HTR-8/SVneo (cell line): ENCODE measurements at places on chromosomes 1 and 21.

DNA sequence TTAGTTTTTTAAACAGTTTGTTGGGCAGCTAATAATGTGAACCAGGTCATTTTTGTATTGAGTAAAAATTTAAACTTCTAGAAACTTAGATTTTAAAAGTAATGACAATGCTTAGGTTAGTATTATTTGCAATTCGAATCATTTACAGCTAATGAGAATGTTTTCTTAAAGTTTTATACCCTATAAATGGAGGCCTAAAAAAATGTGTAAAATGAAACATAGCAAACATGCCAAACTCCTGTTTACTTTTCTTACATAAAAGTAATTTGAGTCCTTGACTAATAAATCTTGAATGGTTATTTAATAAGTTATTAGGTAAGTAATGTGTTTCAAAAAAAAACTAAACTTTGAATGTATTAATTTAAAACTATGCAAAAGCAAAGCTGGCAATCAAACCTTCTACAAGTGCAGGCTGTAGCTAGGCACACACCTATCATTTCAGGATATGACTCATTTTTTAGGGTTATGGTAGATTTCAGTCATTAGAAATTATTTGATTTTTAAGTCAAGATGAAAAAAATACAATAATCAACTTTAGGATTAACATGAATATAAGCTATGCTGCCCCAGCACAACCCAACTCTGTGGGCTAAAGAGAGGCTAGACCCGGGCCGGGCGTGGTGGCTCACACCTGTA lies 41.5 kb downstream of the CLSTN1 start:
- no peak for DNase-seq

DNA sequence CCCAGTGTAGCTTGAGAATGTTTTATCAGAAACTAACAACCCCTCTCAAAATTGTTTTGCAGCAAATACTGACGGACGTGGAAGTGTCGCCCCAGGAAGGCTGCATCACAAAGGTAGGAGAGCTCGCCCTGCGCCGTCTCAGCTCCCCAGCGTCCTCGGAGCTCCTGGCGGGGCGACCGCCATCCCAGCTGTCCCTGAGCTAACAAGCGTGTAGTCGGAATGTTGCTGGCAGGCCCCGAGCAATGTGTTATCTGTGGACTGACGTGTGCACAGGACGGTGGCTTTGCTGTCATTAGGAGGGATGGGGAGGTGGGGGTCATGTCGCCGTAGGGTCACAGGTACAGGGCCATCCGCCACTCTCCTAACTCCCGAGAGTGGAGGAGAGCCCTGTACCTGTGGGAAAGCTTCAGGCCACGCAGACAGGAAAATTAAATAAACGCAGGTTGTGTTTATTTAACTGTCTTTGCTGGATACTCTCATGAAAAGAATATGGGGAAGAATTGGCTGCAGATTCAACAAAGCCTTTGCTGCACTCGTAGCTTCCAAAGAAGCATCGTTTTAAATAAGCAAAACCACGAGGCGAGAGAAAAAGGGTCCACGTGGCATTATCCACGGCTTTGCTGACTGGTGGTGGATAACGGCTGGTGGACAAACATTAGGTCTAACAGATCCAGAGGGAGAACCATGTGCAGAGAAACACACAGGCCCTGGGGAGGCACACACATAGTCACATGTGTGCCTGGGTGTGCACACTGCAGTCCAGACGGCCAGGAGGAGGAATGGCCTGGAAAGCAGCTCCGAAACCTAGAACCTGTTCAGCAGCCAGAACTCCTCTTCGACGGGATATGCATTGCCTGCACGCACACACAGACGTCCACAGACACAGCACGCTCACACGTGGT lies 175.3 kb downstream of the PRDM16 start:
- DNase-seq, result no peak

DNA sequence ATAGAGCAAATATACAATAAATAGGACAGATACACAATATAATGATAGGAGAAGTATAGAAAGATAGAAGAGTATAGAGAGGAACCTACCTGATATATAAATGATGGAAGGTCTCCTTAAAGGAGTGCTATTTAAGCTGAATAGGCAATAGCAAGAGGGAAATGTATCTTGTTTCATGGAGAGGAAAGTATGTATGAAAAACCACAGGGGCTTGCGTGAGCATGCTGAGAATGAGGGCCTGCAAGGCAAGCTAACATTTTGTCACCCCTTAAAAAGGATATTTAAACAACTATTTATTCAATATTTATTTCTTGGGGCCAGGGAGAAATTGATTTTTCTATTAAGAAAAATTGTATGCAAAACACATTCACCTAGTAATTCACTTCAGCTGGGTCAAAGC lies 150.9 kb upstream of the ZRANB2 start:
- no peak for DNase-seq

GRCh38 chr1:7300893-7301663 lies 470.0 kb upstream of the VAMP3 start:
- DNase-seq, result peak; percentile 68

GRCh38 chr1:93700532-93701469 lies 19.2 kb upstream of the BCAR3 start:
- no peak for DNase-seq

- DNase-seq, result no peak
Measured at GRCh38 chr1:200363264-200363933, 46.4 kb downstream of the ZNF281 start.

GRCh38 chr1:47725992-47726855 lies 271.0 kb downstream of the TRABD2B start:
- DNase-seq, result peak; percentile 75

DNA sequence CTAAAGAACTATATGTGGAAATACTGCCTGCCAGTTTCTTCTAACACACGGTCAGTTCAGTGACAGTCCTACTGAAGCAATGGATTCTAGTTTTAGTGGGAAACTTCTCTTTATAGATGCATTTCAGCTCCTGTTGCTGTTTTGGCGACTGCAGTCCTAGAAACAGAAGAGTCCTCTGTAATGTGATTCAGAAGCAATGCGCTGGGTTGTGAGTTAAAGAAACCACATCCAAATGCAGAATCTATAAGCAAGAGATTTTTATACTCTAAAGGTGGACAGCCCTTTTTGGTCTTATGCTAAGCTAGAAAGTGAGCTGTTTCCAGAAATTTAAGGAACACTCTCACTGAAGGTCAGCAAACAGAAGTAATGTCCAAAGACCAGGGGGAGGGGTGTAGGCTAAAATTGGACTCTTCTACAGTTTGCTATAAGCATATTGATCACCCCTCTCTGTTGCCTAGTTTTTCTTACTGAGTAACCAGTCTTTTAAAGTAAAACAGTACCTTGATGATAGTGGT lies 30.8 kb downstream of the DUSP10 start:
- DNase-seq, result no peak

DNA sequence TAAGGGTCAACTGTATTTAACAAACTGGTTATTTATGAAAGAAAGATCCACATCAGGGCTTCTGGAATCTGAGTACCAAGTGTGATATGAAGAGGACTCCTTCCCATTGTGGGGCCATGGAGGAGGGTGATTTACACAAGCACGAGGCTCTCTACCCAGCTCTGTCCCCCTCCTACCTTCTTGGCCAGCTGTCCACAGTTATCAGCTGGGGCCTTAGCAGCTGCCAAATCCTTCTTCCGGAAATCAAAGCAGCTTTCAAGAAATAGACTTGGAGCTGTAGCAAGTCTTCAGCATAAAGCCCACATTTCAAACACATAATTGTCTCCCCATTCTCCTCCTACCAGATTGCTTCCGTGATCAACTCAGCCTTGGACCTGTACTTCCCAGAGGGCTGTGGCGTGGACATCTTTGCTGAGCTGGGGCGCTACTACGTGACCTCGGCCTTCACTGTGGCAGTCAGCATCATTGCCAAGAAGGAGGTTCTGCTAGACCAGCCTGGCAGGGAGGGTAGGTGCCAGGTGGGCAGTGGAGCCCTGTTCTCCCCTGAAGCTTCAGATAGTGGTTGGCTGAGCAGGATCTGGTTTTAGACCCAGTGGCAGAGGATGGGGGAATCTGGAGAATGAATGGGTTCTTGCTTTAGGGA lies 15.5 kb downstream of the AZIN2 start:
- no peak for DNase-seq

- DNase-seq, result no peak
Measured at GRCh38 chr1:154837034-154837671, 32.9 kb downstream of the KCNN3 start.

GRCh38 chr1:194975913-194976312 lies 1632.3 kb downstream of the KCNT2 start:
- DNase-seq, result no peak

DNA sequence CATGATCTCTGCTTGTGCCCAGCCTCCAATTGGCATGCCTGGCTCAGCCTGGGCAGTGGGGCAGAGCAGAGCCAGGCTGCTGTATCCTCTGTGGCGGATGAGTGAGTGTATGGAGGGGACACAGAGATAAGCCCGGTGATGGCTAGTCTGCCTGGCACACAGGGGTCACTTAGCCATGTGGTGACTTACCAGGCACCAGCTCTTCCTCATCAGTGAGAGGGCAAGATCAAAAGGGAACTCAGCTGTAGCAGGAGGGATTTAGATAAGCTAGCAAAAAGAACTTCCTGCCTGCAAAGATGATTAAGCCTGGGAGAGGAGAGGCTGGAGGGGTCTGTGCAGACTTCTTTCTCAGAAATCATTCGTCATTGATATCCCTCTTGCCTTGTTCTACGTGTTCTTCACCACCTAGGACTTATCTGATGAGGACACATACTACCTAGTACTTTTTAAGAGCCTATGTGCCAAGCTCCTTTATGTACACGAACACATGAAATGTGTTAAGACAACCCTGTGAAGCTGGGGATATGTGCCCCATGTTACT lies 7.9 kb downstream of the KIF21B start:
- no peak for DNase-seq

DNA sequence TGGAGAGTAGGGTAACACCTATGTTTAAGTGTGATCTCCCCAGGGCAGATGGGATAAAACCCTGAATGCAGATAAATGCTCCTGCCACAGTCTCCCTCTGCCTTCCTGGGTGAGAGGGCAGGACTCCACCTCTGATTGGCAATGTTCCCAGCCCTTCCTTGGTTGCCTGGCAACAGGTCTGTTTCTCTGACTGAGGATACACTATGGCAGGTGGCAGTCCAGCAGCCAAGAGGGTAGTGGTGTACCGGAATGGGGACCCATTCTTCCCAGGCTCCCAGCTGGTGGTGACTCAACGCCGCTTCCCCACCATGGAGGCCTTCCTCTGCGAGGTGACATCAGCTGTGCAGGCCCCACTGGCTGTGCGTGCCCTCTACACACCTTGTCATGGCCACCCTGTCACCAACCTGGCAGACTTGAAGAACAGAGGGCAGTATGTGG lies at the start of gene DCDC2B:
Gene DCDC2B (plus strand): TSS at position 199 of the 438 bp plus-strand sequence. CDS start 5 bp downstream, at position 204.
- no peak for DNase-seq

GRCh38 chr1:69271587-69272125 lies 296.1 kb upstream of the LRRC7 start:
- no peak for DNase-seq

GRCh38 chr1:165207853-165208515 lies 148.5 kb downstream of the LMX1A start:
- DNase-seq, result no peak

- DNase-seq, result no peak
Measured at GRCh38 chr1:12359359-12360133, 129.7 kb downstream of the VPS13D start.

DNA sequence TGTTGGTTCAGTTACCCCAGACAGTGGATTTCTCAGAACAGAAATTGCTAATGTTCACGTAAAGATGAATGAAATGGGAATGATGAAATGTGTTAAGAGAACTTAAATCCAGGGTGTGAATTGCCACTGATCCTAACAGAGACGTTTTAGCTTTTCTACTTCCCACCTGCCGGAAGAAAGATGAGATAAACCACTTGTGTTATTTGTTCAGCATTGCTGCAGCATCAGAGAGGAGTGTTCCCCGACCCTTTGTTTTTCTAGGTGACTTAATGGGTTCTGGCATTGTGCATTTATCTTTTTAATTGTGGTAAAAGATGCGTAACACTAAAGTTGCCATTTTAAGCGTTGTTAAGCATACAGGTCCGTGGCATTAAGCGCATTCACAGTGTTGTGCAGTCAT lies 122.3 kb downstream of the GALNT2 start:
- no peak for DNase-seq

DNA sequence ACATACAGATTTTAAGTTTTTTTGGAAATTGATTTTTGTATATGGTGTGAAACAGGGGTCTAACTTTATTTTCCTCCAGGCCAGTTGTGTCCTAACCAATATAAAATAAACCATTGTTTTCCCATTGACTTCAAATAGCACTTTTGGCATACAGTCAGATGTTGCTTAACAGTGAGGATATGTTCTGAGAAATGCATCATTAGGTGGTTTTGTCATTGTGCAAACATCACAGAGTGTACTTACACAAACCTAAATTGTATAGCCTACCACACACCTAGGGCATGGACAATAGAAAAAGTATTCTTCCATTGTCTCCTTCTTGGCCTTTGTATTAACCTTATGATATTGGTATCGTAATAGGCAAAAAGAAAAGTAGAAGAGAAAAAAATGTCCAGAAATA lies 37.4 kb upstream of the DISP1 start:
- no peak for DNase-seq

GRCh38 chr1:200625381-200625824 lies 4.9 kb upstream of the KIF14 start:
- DNase-seq, result peak; percentile 21

- DNase-seq, result no peak
Measured at GRCh38 chr1:17207046-17207445, 2.1 kb downstream of the PADI1 start.

- DNase-seq, result no peak
Measured at GRCh38 chr21:32312976-32313375, 14.3 kb downstream of the MRAP start.

GRCh38 chr1:90417126-90417525 lies 300.0 kb downstream of the BARHL2 start:
- no peak for DNase-seq

GRCh38 chr1:239772446-239772845 lies 319.2 kb upstream of the FMN2 start:
- no peak for DNase-seq

GRCh38 chr1:201686714-201687455 lies 142.1 kb upstream of the IPO9 start:
- no peak for DNase-seq

DNA sequence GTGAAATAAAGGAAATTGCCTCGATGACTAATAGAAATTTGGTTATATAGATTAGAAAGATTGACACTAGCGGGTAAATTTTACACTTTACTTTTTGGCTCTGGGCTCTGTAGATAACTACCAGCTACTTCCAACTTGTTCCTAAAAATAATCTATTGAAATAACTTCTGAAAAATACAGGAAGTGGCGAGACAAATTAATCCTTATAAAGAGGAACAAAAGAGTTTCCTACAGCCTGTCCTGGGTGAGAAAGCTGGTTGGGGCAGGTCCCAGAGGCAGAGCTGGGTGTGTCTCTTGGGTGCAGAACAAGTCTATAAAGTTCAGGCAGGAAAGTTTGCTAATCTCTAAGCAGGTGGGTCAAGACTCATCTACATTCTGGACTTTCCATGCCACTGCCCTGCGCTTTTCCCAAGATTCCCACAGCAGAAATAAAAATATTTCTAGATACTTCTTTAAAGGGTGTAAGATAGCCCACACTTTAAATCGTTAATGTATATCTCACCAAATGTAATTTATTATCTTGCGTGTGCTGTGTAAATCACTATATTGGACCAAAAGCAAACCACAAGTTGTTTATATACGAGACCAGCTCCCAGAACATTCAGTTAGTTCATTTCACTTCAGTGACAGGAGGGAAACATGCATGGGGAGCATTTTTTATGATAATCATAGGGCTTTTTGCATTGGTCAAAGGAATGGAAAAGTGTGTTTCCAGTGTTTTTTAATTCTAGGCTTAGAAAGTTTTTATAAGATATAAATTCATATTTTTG lies 70.1 kb upstream of the NRIP1 start:
- no peak for DNase-seq
